ENCODE measurements at places on chromosomes 16 and 17.

- no peak for DNase-seq
These were observed 37.8 kb upstream of the LHX1 start for GRCh38 chr17:36899250-36900159.

- no peak for DNase-seq
These were observed 99.4 kb upstream of the MYOCD start for GRCh38 chr17:12566291-12566690.

- no peak for DNase-seq
These were observed 109.0 kb downstream of the HS3ST3A1 start for GRCh38 chr17:13492737-13493122.

DNA sequence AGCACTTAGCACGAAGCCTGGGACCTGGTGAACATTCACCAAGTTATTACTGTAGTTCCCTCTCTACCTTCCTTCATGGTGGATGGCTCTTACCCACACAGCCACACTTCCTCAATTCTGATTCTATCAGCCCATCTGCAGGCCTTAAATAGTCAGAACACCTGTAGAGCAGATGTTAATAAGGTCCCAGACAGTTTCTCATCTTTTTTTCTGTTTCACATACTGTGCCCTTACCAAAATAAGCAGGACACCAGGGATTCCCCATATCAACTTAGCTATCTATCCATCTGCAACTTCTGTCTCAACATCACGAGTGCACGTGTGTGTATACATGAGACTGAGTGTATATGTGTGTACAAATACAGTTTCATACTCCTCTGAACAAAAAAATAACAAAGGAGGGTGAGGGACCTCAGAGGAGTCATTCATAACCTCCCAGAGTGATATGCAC, 2.8 kb downstream of the RECQL5 start:
- no peak for DNase-seq

DNA sequence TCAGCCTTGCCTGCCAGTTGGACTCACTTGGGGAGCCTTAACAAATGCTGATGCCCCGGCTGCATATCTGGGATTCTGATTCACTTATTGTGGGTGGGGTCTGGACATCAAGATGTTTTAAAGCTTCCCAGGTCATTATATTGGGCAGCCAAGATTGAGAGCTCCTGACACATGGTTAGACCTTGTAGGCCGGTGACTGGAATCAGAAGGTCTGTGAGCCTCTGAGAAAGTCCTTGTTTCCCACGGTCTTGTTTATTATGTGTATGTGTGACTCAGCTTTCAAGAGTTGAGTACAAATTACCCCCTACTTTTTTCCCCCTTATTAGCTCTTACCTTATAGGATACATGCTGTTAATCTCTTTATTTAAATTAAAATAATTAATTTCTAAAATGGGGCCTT, 103.5 kb downstream of the ABCC1 start:
- DNase-seq, result no peak

DNA sequence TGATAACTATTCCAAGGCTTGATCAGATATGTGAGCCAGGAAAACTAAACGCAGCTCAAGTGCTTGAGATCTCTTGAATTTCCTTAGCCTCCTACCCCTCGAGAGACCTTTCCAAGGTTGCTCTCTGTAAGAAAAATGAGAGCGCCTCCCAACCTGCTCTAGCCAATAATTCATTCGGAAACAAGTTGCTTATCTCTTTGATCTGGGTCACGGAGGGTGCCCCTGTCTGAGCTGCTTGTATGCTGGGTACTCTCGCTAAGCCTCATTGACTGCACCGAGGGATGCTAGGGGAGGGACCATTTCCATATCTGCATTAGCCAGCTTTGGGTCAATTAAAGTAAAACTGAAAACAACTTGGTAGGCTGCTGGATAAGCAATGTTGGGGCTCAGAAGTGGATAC, 70.1 kb upstream of the SHISA6 start:
- no peak for DNase-seq

DNA sequence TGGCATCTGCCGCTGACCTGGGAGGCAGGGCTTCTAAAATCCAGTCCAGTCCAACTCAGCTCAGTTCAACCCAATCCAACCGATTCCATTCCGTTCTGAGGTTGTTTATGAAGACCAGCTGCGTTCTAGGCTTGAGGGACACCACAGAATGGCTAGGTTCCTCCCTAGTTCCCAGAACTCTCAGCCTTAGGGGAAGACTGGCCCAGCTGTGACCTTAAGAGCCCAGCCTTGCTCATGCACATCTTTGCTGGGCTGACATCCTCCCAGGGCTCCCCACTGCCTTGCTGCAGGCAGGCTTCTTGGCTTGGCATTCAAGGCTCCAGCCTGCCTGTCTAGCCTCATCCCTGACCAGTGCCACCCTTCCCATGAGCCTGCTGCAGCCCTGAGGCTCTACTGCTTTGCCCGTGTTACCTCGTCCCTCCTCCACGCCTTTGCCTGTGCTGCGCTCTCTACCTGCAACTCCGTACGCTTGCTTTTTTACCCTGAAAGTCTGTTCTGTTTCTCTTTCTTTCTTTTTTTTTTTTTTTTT, 7.9 kb downstream of the SLC12A3 start:
- no peak for DNase-seq

GRCh38 chr17:56171186-56171959, 18.1 kb downstream of the ANKFN1 start:
- DNase-seq, result no peak

GRCh38 chr17:67055811-67056745, 11.7 kb downstream of the CACNG1 start:
- no peak for DNase-seq

DNA sequence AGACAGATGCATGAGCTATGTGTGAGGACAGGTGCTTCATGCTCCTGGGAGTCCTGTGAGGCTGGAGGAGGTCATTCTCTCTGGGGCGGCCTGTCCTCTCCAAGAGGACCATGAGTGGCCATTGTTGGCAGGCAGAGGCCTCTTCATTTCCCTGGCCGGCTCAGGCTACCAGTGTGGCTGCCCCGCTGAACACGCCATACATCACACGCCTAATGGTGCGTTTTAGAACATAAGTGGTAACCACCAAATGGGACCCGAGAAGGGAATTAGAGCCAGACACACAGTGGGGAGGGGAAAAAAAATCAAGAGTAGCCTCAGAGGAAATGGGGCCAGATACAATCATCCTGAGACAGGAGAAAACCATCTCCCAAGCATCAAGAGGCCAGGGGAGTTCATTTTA, 140.0 kb downstream of the SPACA3 start:
- DNase-seq, result no peak

- no peak for DNase-seq
These were observed 7.4 kb upstream of the EEF2K start for GRCh38 chr16:22198547-22199293.

DNA sequence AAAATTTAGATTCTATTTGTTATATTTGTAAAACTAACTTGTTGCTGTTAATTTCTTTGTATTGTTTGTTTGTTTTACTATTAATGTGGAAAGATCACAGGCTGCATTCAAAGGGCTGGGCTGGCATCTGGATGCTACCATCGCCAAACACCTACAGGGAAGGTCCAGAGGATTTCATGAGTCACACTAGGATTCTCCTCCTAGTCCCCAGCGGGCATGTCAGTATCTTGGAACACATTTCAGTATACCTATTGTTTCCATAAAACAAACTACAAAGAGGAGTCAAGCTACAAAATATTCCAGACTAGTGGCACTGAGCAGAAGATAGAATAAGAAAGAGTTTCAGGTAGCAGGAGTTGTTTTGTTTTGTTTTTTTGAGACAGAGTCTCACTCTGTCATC, 55.3 kb downstream of the NOG start:
- no peak for DNase-seq

DNA sequence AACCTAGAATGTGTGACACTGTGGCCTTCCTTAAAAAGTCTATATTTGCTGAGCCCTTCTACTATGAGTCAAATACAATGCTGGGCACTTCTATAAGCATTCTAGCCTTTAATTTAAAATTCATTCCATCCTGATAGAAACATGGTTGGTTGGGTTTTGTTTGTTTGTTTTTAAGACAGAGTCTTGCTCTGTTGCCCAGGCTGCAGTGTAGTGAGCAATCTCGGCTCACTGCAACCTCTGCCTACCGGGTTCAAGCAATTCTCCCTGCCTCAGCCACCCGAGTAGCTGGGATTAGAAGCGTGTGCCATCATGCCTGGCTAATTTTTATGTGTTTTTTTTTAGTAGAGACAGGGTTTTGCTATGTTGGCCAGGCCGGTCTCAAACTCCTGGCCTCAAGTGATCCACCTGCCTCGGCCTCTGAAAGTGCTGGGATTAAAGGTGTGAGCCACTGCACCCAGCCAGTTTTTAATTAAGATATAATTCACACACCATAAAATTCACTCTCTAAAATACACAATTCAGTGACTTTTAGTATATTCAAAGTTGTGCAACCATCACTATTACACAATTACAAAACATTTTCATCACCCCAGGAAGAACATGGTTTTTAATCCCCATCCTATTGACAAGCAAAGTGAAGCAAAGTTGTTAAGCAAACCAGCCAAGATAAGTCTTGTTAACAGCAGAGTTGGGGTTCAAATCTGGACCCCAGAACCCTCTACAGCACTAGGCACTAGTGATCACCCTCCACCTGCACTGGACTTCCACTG, 42.8 kb downstream of the CMTM4 start:
- no peak for DNase-seq

GRCh38 chr16:51402785-51403184, 251.7 kb upstream of the SALL1 start:
- DNase-seq, result no peak

DNA sequence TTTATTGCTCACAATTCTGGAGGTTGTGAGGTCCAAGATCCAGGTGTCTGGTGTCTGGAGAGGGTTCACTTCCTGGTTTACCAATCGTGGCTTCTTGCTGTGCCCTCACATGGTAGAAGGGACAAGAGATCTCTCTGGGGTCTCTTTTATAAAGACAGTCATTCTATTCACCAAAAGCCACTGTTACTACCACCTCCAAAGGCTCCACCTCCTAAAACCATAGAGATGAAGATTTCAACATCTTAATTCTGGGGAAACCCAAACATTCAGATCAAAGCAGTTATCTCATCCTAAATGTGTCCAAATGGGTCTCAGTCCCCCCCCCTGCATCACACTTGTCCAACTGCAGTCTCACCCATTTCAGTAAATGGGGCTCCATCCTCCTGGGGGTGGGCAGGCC, 132.9 kb upstream of the XYLT1 start:
- DNase-seq, result no peak

DNA sequence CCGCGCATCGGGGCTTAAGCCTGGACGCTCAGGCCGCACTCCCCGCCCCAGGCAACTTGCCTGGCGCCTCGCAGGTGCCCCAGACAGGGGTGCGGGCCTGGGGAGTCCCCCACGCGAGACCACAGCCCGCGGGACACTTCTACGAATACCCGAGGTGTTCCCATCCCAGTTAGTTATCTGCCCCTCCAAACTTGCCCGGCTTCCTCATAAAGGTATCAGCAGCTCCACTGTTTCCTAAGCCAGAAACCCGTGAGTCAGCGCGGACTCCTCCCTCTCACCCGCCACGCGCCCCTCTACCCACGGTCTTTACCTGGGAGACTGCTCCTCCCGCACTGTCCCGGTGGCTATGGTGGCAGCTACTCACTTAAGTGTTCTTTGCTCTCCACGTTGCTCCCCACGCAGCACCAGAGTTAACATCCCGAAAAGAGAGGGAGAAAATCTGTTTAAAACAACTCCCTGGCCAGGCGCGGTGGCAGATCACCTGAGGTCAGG, 1.0 kb upstream of the CREBBP start:
- no peak for DNase-seq

GRCh38 chr17:39563476-39563875, 44.2 kb downstream of the NEUROD2 start:
- DNase-seq, result peak; percentile 17

DNA sequence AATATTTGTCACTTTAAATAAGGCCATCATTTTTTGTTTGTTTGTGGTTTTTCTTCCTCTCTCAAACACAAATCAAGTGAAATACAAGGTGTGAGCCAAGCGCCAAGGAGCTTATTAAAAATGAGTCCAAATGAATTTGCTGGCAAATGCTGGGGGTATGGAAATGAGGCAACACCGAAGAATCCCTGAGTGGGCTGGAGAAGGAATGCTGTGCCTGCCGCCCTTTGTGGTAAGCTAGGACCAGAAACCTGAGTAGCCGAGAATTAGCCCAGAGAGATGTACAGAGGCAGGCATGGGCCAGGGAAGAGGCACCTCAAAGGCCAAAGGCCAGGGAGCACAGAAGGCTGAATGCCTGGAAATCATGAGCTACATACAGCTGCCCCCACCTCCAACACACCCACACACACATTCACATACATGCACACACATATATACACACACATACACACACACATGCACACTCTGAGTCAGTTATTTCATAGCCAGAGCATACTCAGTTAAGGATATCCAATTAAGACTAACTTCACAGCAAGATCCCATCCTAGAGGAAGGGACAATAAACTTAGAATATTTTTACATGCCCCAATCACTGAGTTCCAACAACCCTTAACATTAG, 266.1 kb upstream of the DYNLRB2 start:
- no peak for DNase-seq

GRCh38 chr17:49381033-49381432, 19.0 kb upstream of the ZNF652 start:
- no peak for DNase-seq

GRCh38 chr16:65745-66144, 6.7 kb downstream of the RHBDF1 start:
- DNase-seq, result peak; percentile 74

- DNase-seq, result no peak
These were observed 2.5 kb upstream of the CCL2 start for GRCh38 chr17:34252444-34253138.

DNA sequence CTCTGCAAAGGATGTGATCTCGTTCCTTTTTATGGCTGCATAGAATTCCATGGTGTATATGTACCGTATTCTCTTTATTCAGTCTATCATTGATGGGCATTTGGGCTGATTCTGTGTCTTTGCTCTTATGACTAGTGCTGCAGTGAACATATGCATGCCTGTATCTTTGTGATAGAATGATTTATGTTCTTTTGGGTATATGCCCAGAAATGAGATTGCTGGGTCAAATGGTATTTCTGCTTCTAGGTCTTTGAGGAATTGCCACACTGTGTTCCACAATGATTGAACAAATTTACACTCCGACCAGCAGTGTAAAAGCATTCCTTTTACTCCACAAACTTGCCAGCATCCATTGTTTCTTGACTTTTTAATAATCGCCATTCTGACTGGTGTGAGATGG, 60.2 kb upstream of the ADORA2B start:
- no peak for DNase-seq

DNA sequence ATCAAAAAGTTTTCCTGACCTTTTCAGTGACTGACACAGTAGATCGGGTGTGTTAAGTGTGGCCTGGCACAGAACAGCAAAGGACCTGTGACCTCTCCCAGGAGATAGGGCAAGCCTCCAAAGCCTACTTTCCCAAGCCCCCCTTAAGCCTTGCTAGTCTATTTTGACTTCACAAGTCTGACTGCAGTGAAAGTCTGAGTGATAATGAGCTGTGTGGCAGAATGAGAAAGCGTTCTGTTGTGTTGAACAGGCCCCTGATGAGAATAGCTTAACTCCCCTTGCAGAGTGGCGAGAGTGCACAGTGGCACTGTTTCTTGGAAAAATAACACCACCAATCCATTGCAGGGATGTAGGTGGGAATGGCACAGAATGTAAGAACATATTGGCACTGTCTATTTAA, 32.8 kb downstream of the MMD start:
- no peak for DNase-seq

- DNase-seq, result no peak
These were observed 55.6 kb upstream of the LRRC37A3 start for GRCh38 chr17:64974750-64975317.

GRCh38 chr16:80084163-80084562, 456.6 kb upstream of the DYNLRB2 start:
- DNase-seq, result no peak
